NCI-H2081 (cell line): ENCODE measurements at places on chromosomes 11 and 22.
A peak's percentile ranks its signal among the peaks of the same experiment; 100 is the strongest.

DNA sequence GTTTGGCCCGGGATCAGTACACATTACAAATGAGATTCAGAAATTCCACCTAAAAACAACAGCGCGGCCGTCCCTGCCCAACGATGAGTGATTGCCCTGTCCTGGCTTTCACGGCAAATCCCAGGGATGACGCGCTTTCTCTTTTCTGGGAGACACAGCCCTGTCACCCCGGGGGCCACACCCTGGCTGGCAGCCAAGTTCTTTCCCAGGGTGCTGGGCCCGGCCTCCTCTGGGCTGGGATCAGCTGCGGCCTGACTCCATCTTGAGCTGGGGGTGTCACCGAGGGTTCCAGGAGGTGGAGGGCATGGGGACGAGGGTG is 82.7 kb downstream of the FBLN1 start:
- DNase-seq = no peak

DNA sequence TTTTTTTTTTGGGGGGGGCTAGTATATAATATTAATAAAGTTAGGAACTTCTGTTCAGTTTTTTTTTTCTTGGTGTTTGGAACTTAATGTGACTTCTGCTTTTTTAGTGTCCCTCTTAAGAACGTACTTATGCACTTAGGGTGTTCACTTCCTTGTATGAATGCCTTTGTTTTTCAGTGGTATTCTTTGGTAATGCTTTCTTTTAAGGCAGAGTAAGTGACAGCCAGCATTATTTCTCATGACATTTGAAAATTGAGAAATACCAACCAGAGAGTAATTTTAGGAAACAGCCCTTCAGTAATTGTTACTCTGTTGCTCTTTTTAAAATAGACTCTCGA is 2.4 kb downstream of the GRK3 start:
- no peak for DNase-seq

GRCh38 chr11:56624661-56625110 is 10.0 kb upstream of the OR5M1 start:
- no peak for DNase-seq

DNA sequence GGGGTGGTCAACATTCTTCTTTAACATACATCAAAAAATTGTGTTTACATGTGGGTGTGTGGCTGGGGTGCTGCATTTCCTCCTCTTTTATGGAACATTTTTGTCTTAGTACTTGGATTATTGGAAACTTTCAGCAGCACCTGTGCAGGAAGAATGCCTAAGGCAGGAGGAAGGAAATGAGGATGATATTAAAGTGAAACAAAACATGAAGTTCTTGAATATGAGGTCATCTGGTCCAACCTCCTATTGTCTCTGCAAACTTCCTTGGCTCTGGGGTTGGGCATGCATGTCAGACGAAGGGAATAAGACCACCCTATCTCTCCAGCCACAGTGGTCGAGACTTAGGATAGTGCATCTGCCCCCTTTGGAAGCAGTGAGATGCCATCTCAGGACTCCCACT is 20.6 kb upstream of the OR9Q1 start:
- DNase-seq = no peak

GRCh38 chr22:35917651-35918050 is 111.0 kb downstream of the RBFOX2 start:
- no peak for DNase-seq

DNA sequence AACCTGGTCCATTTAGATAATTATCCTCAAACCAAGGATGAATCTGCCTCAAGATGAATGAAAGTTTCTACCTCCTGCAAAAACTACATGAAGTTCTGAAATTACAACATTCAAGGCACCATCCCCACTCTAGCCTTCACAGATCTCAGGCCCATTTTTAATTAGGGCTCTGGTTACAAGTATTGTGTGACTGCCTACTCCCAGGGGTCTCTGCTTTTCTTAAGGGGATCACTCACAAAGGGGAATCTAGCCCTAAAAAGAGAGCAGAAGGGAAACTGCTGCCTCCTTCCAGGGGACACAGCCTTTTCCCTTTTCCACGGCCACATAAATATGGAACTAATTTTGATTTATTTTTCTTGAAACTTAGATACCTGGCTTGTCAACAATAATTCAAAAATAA is 17.4 kb upstream of the TMEM135 start:
- DNase-seq = no peak

GRCh38 chr22:27110665-27111451 is 453.5 kb downstream of the MIAT start:
- DNase-seq = no peak

DNA sequence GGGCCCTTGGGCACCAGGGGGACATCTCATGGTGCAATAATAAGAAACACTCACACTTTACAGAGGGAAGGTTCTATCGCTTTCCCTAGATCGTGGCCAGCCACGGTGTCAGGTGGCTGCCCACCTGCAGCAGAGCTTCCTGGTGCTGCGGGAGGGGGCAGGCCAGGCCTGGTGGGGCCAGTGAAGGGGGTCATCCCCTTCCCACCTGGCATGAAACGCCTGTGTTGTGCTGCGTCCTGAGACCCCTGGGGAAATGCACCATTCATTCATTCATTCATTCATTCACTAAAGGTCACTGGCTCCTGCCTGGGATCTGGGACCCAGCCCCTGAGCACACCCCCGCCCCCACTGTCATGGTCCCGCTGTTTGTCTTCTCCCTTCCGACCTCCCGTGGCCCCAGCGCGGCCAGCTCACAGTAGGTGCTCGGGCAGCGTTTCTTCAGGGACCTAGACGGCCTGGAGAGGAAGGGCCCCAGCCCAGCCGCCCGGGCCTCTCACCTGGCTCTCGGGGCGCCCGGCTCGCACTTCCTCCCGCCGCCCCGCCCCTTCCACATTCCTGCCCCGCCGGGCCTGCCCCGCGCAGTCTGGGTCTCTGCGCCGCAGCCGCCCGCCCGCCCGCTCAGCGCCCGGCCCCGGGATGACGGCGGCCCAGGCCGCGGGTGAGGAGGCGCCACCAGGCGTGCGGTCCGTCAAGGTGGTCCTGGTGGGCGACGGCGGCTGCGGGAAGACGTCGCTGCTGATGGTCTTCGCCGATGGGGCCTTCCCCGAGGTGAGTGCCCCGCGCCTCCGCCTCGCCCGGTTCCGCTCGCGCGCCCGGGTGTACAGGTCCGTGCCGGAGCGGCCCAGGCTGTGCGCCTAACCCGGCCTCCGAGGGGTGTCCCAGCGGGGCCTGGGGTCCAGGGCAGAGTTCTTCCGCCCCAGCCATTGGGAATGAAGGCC is at the start of gene RHOD:
TSS of gene RHOD (plus strand) at position 581 of the 938 bp plus-strand sequence. CDS start at position 637, 56 bp downstream.
- no peak for DNase-seq

DNA sequence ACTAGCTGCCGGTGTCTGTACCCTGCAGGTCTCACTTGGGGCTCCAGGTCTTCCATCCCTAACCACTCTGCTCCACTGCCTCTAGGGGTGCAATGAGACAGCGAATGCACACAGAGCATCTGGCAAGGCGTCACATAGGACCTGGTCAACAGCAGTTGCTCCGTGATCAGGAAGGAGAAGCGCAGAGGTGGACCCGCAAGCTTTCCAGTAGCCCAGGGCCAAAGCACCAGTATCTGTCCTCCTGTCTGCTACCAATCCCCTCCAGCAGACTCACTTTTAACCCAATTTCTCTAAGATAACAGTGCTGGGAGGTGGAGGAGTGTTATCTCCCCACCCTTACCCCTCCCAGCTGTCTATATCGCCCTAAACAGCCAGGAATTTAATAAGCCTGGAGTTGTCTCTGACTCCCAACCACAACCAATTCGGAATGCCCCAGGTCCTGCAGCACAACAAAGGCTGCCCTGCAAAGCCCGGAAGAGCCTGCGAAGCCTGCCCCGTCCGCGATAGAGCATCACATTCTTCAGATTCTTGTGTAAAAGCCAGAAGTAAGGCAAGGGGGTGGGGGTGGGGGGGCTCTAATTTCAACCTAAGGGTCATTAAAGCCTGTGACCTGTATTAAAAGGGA is 19.3 kb downstream of the MYH9 start:
- DNase-seq = no peak

DNA sequence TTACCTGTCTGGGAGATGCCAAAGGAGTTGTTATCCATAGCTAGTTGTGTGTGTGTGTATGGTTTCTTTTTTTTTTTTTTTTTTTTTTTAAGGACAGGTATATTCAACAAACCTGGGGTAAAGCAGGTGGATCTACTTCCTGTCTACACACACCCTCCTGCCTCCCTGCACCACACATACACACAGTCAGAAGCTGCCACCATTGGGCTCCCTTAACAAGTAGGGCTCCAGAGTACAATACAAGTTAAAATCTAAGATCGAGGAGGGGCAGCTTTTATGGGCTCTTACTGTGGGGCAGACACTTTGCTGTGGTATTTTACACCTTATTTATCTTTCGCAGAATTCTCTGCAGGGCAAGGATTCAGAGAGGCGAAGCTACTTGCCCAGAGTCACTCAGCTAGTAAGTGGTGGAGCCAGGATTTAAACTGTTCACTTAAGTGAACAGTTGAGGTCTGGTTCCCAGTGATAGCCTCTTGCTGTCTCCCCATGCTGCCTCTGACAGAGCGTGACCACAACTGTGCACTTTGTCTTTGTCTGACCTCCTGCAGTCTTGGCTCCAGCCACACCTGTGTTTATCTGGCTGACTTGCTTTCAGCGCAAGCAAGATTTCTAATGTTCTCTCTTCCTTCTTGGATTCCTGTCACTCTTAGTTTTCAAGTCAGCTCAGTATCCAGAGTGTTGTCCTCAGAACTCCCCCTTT is 135.0 kb downstream of the CSNK2A3 start:
- DNase-seq = no peak

- peak; percentile 46 for DNase-seq
These were observed 16.3 kb upstream of the CYP2R1 start for GRCh38 chr11:14908214-14908880.

DNA sequence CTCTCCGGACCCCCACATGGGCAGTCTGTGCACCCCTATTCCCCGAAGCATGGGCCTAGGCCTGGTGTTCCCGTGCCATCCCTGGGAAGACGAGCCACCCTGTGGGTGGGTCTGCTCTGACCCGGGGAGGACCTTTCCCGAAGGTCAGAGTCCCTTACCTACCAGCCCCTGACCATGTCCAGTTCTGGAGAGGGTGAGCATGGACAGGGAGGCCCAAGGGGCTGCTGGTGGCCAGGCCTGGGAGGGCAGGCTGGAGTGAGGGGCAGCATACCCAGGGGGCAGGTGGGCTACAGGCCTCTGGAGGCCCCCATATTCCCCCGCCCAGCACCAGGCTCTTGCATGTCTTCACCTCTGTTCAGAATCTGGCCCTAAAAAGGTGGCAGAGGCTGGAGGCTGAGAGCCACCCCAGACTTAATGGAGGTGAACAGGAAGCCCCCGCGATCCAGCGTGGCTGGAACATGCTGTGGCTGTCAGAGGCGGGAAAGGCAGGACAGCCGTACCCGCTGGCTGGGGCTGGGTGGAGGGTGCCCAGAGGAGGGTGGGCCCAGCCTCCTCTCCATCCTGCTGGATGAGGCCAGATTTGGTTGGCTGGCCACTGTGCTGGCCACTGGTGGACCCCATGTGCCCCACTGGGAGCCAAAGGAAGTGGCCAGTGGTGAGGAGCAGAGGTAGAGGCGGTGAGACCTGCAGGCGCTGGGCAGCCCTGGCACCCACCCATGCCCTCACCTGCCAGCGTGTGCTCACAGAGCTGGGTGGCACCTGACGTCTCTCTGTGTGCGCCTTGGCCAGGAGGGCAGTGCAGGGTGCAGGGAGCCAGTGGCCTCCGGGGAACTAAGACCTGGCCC is 11.2 kb upstream of the SYT8 start:
- DNase-seq = no peak

- no peak for DNase-seq
These were observed 185.4 kb upstream of the E2F8 start for GRCh38 chr11:19426011-19426755.

- no peak for DNase-seq
These were observed 41.3 kb downstream of the LRRC32 start for GRCh38 chr11:76629116-76629852.

DNA sequence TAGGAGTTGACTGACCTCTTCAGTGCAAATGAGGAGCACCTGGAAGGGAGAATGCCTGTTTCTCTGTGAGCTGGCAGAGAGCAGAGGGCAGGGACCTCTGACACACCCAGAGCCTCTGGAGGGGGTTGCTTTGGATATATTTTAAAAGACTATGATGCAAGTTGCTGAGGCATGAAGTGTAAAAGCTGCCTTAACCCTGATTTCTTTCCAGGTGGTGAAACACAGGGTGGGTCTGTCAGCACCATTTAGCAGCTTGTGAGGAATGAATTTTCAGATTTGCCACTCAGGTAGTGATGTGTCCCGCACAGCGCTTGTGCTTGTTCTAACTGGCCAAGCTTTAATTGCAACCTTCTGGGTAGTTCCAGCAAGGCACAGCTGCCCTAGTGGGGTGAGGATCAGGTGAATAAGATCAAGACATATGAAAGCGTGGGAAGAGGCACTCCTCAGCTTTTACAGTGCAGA is 90.2 kb downstream of the SWAP70 start:
- no peak for DNase-seq

DNA sequence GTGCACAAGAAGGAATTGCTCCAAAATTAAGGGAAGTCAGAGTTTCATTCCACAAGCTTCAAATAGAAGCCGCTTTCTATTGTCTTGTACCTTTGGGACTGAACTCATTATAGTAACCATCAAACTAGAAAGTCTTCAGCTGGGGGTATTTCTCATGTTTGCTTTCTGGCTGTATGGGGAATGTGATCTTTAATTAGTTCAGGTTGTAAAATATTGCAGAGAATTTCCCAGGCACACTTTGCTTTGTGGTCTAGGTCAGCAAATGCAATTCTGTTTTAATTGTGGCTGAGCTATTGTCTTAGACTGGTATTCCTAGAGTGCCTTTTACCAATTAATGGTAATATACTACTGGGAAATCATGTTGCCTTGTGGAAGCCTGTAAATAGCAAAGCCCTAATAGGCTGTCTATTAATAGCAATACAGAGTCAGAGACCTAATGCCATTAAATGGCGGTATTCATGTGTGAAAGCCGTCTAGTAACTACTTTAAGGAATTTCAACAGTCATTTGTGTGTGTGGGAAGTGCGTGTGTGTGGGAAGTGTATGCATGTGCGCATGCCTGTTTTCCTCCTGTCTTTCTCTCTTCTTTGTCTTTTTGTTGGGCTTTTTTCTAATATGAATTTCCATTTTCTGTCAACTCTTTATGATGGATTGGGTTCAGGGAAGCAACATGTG is 276.6 kb downstream of the FAT3 start:
- DNase-seq = no peak

GRCh38 chr11:89182773-89183518 is 5.3 kb downstream of the TYR start:
- no peak for DNase-seq

GRCh38 chr11:2175659-2176058 is 4.0 kb upstream of the TH start:
- no peak for DNase-seq

DNA sequence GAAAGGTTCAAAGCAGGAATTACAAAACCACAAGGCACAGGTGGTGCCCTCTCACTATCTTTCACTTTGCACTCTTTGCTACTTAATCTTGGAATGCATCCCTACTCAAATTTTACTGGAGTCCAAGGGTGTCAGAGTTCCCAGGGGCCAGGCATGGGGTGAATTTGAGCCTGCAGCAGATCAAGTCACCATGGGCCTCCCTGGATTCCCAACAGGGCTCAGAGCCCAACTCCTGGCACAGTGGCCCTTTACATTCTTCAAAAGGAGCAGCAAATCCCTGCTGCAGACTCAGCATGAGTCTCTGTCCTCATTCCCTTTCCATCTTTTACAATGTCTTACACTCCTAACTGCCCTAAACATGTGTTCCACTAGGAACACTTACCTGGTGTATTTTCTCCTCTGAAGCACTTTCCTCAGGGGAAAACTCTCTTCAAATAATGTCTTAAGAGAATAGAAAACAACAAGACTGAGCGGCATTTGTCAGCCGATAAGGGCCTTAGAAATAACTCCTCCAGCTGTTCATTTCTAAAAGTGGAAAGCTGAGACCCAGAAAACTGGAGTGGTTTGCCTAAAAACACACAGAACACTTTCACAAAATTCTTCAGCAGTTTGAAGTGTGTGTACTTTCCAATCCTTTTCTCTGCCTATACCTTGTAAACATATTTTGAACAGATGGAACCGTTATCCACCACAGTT is 596.0 kb downstream of the INSC start:
- DNase-seq = no peak
